Right ventricle myocardium inferior (tissue), 1 donor: ENCODE measurements at places on chromosomes 2 and 18.

- no peak for DNase-seq
Measured at GRCh38 chr2:41806286-41806685, 241.5 kb upstream of the PKDCC start.

DNA sequence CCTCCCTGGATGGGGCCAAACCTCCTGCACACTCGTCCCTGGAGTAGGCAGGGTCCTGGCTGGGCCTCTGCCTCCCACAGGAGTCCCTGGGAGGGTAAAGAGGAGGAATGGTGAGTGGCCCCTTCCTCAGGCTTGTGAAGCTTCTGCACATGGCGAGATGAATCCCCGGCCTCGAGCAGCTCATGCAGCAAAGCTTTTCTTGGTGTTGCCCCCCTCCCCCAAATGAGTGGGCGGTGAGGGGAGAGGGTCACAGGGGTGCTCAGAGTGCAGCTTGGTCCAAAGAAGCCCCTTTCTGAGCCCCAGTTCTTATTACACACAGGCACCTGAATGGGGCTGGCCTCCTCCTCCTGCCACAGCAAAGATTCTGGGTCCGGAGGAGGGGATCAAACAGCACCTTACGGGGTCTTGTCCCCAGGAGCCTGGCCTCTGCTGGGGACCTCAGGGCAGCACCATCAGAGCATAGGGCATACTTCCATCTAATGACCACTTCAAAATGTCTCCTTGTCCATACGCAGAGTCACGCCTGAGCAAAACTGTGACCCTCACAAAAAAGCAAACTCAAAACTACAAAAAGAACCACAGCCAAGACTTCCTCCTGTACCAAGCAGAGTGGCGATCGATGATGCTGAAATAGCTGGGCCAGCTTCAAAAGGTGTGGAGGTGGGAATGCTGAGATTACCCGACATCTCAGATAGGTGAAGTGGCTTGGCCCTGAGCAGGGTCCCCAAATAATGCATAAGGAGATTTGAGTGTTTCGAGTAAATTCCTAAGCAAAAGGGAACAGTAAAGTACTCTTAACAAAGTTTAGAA lies 148.4 kb upstream of the TWIST2 start:
- no peak for DNase-seq

DNA sequence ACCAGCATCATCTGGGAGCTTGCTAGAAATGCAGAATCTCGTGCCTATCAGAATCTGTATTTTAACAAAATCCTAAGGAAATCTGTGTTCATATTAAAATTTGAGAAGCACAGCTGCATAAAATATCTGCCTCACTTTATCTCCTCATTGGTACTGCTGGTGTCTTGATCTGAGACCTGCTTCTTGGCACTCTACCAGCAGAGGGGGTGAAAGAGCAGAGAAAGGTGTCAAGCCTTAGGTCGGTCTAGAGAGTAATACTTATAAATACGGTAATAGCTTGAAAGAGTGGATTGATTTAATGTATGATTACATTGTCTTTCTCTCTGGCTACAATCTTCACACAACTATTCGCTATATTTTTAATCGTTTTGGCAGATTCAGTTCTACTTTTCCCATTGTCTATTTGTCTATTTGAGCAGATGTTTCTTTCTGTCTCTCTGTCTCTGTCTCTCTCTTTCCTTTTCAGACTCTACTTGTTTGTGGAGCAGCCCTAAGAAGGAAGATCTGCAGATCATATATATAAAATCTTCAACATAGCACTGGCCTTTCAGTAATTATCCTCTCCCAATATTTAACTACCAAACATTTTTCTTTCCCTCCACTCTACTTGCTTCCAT lies 1.7 kb upstream of the GCG start:
- no peak for DNase-seq

DNA sequence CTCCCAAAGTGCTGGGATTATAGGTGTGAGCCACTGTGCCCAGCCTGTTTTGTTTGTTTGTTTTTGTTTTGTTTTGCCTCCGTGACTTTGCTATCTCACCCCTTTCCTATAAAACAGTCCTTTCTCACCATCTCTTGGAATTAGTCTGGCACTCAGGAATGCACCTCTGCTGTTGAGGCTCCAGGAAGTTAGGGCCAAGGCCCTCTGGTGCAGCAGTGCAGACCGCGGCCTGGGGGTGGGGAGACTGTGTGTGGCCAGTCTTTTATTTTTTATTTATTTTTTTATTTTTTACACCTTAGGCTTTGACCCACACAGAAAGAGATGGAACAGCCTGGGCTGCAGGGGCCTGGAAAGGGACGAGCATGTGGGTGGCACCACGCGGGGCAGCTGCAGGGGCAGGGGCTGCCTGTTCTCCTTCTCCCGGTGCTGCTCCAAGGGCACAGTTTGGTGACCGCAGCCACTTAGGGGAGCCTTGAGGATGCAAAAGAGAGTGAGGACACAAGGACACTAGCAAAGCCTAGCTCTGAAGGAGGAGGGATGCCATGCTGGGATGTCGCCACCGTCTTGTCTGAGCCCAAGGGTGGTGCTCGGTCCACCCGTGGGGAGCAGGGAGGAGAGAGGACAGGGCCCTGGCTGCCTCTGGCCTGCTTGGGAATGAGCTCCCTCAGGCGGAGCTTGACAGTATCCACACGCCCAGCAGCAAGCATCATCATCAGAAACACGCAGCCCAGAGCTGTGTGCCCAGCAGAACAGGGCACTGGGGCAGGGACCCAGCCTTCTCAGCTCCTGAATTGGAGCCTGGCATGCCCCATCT lies 19.4 kb upstream of the ALPI start:
- DNase-seq, result peak; percentile 51

GRCh38 chr2:105383432-105384166 lies 15.3 kb downstream of the FHL2 start:
- DNase-seq, result no peak

GRCh38 chr18:49046125-49046524 lies 95.4 kb upstream of the SMAD7 start:
- no peak for DNase-seq

GRCh38 chr2:31081492-31081891 lies 56.7 kb downstream of the GALNT14 start:
- no peak for DNase-seq

- no peak for DNase-seq
Measured at GRCh38 chr18:30481871-30482270, 560.7 kb downstream of the DSC3 start.

- DNase-seq, result no peak
Measured at GRCh38 chr18:78571831-78572347, 407.7 kb upstream of the SALL3 start.

GRCh38 chr2:109013051-109013450 lies 24.0 kb upstream of the EDAR start:
- DNase-seq, result no peak

- no peak for DNase-seq
Measured at GRCh38 chr2:112841295-112842044, 4.9 kb upstream of the IL1B start.
